Epithelial cell of esophagus (primary cell): ENCODE measurements at places on chromosomes 3 and 15.

DNA sequence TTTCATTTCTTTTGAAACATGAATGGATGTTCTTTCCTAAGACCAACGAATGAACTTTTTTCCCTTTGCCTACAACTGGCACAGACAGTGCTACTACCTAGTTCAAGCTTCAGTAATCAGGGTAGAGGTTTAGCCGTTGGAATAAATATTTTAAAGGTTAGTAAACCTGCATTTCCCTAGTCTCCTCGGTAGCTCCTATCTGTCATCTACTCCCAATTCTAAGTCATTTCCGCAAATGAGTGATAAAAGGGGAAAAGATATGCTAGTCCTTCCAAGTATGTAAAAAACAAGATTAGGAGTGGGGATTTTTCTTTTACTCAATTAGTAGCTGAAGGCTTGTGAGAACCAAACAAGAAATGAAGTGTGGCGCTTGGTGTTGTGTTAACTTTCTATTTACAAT, 15.2 kb downstream of the SLTM start:
- DNase-seq, result no peak

- no peak for DNase-seq
These were observed 22.9 kb upstream of the TRA2B start for GRCh38 chr3:185960522-185961288.

DNA sequence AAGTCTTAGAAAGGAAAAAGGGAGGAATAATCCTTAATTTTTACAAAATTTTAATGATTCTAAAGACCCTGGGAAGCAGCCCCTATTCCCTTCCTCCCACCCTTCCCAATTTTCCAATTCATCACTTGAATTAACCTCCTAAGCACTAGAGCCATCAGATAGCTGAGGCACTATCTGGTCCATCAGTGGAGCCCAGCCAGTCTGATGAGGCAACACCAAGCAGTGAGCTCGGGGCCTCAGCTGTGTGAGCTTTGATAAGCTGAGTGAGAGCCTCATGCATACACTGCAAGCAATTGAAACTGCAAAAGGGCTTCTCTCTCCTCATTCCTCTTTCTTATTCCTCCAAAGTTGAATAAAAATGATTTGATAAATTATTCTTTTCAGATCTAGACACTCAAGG, 31.9 kb downstream of the TUSC7 start:
- no peak for DNase-seq

DNA sequence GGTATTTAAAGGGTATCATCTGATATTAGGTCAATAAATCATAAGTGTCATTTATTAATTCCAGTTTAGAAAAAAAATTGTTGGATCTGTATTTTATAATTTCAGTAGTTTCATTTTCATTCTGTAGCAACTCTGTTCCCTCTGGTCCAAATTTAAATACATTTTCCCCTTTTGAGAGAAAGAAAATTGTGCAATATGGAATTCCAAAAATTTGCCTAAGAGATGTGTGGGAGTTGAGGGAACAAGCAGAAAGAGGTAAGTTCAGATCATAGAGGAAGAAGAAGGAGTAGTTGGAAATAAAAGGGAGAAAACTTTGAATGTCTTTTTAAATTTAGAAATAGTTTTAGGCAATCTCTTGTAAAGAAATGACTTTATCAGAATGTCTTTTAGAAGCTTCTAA, 48.9 kb upstream of the MME start:
- DNase-seq, result no peak

DNA sequence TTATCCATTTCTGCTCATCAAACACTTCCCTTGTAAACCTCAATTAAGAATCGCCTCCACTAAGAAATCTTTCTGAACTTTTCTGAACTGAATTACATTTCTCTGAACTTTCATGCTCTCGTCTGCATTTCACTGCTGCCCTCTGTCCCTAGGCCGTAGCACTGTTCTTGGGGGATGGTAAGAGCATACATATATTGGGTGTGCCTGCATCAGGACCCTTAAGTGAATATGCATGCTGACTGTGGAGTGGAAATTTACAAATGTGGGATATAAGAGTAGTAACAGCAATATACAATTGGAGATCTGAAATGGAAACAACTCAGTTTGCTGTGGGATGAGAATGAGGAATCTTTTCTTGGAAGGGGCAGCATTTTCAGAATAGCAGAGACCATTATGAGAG, 148.6 kb downstream of the MCTP2 start:
- no peak for DNase-seq

- DNase-seq, result peak; percentile 56
These were observed 14.4 kb downstream of the HES1 start for GRCh38 chr3:194150252-194150934.

DNA sequence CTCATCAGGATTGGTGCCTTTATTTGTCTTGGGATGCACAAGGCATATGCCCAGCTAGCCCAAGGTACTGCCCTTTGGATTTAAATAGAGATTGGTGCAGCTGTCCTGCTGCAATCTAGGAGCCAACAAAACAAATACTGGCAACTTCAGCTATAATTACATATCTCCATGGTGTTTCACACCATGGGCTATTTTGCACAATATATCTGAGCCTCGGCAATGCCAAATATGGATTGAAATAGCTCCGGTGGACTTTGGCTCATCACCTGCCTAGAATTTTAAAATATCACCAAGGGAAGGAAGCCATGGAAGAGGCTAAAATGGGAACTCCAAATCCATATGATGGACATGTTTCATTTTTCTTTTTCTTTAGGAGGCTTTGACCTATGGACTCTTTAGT, 367.8 kb upstream of the UMPS start:
- DNase-seq, result no peak

DNA sequence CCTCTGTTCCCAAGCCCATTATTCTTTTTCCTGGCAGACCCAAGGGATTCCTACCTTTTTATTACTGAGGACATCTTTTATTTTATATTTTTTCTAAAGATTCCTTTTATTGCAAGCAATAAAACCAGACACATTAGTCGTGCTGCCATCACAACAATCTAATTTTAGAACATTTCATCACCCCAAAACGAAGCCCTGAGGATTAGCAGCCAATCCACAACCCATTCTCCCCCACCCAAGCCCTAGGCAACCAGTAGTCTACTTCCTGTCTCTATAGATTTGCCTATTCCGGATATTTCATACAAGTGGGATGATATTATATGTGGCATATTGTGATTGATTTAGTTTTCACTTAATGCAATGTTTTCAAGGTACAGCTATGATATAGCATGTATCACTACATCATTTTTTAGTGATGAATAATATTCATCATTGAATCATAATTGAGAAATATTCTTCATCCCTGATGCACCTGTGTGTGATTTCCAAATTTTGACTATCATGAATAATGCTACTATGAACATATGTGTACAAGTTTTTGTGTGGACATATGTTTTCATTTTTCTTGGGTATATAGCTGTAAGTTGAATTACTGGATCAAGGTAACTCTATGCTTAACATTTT, 65.7 kb downstream of the IL1RAP start:
- DNase-seq, result peak; percentile 50

DNA sequence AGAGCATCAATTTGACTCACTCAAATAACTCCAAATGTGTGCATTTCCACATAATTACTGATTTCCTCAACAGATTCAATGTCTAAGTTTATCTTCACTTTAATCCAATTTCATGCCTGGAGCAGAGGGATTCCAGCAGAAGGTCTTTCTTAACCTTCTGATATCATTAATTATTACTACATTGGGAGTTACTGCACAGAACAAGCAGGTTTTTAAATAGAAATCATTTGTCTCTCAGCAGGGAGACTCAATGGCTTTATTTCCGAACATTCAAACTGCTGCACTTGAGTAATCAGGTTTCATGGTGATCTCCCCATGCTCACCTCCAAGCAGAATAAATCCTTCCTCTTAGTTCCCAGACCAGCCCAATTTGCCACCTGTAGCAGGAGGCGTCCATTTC, 264.8 kb upstream of the IGF1R start:
- DNase-seq, result no peak

- DNase-seq, result no peak
These were observed 30.7 kb upstream of the RPS17 start for GRCh38 chr15:82570721-82571508.

GRCh38 chr3:4945324-4945723, 33.9 kb upstream of the BHLHE40 start:
- no peak for DNase-seq

DNA sequence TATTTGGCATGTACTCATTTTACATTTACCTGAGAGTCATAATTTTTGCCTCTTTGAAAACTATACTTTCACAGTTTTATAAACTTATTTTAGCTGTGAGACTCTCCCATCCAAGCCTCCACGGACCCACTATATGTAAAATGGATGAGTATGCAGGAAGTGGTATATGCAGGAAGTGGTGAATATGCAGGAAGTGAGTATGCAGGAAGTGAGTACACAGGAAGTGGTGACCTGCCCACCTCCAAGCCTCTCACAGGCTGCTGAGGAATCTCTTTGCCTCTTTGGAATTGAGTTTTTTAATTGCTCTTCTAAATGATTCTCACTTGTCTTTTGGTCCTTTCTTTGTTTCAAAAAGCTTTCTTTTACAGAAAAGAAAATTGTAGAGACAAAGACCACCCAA, 85.2 kb downstream of the KBTBD8 start:
- DNase-seq, result peak; percentile 35

DNA sequence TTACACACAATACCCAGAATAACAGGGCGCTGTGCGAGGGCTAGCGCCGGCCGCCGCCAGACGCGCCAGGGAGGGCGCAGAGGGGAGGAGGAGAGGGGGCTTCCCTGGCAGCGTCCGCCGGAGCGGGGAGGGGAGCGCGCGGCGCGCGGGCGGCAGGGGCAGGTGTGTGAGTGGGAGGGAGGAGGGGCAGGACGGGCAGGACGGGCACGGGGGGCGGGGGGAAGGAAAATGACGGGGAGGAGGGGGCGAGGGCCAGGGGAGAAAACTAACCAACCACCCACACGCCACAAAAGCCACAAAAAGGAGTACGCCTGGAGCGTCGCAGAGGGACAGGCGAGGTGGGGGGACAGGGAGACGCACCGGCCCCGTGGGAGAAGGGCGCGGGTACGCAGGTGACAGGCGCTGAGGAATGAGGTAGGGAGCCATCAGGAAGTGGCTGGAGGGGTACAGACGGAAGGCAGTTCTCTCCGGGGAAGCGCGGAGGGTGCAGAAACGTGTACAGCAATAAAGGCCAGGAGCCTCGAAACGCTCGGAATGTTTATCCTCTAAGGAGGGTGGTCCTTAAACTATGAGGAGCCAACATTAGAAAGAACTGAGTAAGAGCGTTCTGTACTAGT, 610 bp upstream of the SATB1 start:
- peak; percentile 4 for DNase-seq

GRCh38 chr15:74421302-74422245, 12.2 kb downstream of the SEMA7A start:
- no peak for DNase-seq

DNA sequence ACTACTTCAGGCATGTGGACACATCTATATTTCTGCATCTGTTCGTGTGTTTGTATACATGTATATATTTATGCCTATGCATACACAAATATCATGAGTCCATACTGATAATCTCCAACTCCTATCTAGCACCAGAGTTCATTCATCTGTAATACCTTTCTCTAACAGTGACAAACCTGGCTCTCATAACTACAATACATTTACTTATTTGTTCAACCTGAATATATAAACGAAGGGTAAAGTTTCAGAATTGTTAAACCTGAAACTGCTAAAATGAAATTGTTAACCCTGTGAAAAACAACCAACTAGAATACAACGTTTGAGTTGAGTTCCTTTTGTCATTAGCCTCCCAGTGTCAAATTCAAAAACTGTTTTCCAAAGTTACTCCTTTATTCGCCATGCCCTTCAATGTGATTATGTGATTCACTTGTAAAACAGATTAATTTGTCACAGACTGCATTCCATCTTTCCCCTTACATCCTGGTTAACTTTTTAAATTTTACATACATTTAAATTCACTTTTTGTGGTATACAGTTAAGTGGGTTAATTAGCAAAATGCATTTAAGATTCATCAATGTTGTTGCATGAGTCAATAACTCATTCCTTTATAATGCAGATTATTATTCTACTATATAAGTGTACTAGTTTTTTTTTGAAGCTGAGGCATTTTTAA, 58.5 kb downstream of the PIK3R4 start:
- DNase-seq, result no peak

DNA sequence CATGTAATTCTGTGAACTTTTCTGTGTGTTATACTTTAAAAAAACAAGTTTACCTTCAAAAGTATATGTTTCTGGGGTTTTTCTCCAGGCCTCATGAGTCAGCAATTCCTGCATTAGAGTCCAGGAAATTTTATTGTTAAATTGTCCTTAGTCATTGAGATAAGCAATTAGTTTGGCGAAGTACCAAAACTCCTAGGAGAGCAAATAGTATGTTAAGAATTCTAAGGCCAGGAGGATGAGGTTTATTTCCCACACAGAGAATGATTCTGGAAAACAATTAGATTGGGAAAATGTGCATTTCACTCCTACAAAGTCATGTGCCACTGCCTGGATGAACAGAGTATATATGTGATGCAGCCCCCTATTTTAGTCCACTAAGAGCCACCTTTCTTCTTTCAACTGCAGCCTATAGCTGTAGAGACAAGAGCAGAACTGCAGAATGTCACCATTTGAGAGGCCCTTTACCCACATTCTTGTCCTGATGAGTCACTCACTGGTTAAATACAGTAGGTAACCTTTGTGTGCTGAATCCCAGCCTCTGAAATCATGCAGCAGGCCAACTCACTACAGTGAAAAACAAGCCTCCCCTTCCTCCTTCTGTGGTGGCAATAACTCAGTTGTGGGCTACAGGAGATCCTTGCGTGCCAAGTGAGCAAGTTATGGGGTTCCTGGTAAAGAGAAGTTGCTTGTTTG, 452.8 kb upstream of the THBS1 start:
- peak; percentile 83 for DNase-seq

DNA sequence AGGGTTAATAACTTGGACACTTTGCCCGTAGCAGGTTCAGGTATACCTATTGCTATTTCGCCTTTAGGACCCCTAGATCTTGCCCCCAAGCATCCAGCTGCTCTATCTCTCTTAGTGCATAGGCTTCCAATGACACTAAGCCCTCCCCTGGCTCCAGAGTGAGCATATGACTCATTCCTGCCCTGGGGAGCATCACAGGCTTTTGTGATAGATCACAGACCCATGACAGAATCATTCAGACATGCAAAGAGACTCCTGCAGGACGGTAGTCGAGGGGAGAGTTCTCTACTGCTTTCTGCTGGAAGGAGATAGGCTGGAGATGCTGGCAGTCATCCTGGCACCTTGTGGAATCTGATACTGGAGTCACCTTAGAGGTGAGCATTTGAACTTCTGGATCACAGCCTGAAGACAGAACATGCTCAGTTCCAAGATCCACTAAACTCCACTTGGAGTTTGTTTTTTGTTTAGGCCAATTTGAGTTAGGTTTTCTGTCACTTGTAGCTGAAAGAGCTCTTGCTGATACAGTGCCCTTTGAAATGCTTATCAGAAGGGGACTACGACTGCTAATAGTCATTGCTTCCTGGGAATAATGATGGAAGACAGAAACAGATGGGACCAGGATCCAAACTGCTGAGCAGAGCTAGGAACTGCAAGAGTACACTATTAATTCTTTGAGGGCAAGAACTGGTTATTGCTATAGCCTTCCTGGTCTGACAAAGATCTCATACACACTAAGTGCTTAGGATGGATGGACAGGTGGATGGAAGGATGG, 11.0 kb downstream of the LYSMD2 start:
- DNase-seq, result peak; percentile 95

GRCh38 chr3:4712109-4712508, 219.0 kb downstream of the ITPR1 start:
- peak; percentile 99 for DNase-seq

GRCh38 chr15:50140098-50140497, 21.1 kb upstream of the ATP8B4 start:
- no peak for DNase-seq

GRCh38 chr3:73061416-73061815, at the start of gene EBLN2:
TSS of gene EBLN2 (plus strand) at chr3:73061659. CDS start at chr3:73062082, 423 bp downstream.
- no peak for DNase-seq
